Liver (tissue), 10 donors: ENCODE measurements at places on chromosomes 2 and 18. TPM values are rescaled to one million over a fixed set of nuclear protein-coding genes. Genes with fewer than 3 reads are reported as not detected.

DNA sequence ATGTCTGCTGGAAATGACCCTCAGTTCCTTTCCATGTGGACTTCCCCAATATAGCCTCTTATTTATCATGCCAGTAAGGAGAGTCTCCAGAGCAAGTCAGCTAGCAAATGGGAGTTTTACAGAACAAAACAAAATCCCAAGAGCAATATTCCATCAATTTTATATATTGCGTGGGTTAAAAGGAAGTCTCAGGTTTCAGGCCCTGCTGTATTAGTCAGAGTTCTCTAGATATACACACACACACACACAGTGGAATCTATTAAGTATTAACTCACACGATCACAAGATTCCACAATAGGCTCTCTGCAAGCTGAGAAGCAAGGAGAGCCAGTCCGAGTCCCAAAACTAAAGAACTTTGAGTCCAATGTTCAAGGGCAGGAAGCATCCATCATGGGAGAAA, 102.8 kb upstream of the MAP2 start:
- H3K4me3 ChIP-seq = no peak overlapping the region
- H3K4me1 ChIP-seq = no peaks in the 10 kb centered on the region
- no peak for DNase-seq

DNA sequence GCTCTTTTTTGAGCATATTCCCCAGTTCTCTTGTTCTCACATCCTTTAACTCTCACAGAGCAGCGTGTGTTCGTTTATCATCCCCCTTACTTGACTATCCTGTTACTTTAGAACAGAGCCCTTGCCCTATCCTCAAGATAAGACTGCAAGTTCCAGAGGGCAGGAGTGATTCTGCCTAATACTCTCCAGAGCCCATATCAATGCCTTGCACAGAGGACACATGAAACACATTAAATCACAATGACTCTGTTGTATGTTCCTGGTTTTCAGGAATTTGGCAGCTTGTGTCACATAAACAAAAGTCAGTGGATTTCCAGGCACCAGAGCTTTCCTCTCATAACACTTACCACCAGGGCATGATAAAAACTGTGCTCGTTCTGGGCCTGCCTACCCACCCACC, 156.7 kb downstream of the RNF144A start:
- no peak overlapping the region for H3K4me3 ChIP-seq
- H3K27ac ChIP-seq = no peak overlapping the region
- DNase-seq = no peak
- no peaks in the 10 kb centered on the region for H3K27me3 ChIP-seq
- no peaks in the 10 kb centered on the region for H3K36me3 ChIP-seq
- H3K4me1 ChIP-seq = no peaks in the 10 kb centered on the region

- H3K4me3 ChIP-seq = no peak overlapping the region
- peaks cover 3% of the 10 kb centered on the region for H3K36me3 ChIP-seq
- H3K27me3 ChIP-seq = no peaks in the 10 kb centered on the region
- H3K27ac ChIP-seq = no peak overlapping the region
- H3K4me1 ChIP-seq = no peaks in the 10 kb centered on the region
These were observed 86.0 kb downstream of the WDSUB1 start for GRCh38 chr2:159200498-159200897.

DNA sequence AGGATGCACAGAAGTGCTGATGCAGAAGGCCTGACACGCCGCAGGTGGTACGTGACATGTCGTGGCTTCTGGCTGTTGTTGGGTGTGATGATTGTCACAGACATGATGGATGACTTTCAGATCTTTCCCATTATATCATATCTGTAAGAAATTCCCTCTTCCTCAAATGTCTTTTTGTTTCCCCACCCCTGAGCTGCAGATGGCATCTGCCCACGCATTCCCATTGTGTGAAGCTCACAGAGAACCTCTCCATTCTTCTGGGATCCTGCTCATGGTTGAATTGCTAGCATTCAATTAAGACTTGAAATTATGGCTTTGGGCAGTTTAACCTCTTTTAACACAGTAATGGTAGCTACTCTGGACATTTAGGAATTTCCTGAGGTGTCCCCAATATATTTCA, 28.3 kb upstream of the EPHA4 start:
- DNase-seq = no peak
- H3K27me3 ChIP-seq = no peaks in the 10 kb centered on the region
- no peak overlapping the region for H3K4me3 ChIP-seq
- H3K4me1 ChIP-seq = no peaks in the 10 kb centered on the region

The GALNT5 gene
- polyA plus RNA-seq = 0.01 TPM

- no peaks in the 10 kb centered on the region for H3K4me1 ChIP-seq
- no peak overlapping the region for H3K27ac ChIP-seq
- no peak for DNase-seq
- H3K4me3 ChIP-seq = no peak overlapping the region
- no peaks in the 10 kb centered on the region for H3K36me3 ChIP-seq
These were observed 86.6 kb downstream of the ANTXR1 start for GRCh38 chr2:69099541-69099940.

- H3K4me1 ChIP-seq = no peaks in the 10 kb centered on the region
- no peaks in the 10 kb centered on the region for H3K27me3 ChIP-seq
- H3K27ac ChIP-seq = no peak overlapping the region
- H3K4me3 ChIP-seq = no peak overlapping the region
- H3K36me3 ChIP-seq = peaks cover 2% of the 10 kb centered on the region
These were observed 40.3 kb downstream of the PRKD3 start for GRCh38 chr2:37284381-37284780.

The VWC2L gene
- not detected for polyA plus RNA-seq

The RDH14 gene
- polyA plus RNA-seq = 23.9 TPM
